Stimulated activated naive CD4-positive, alpha-beta T cell treated with Interleukin-2 at 50 U/mL for 16 hours (primary cell): ENCODE measurements at places on chromosomes 3 and 15.

DNA sequence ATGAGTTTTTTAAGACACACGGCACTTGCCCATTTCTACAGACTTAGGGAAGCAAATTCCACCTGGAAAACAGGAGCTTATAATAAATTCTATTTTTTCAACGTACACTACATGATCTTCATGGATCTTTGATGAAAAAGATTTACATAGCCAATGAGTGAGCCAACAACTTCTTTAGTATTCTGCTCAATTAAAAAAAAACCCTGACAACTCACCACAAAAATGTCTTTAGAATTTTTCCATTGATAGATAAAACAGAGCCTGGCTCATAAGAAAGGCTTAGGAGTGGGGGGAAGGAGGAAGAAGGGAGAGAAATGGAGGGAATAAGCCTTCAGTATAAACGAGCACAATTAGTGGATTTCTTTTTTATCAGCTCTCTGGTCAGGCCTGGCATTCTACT, 126.7 kb downstream of the ATP10A start:
- DNase-seq, result no peak

GRCh38 chr15:29008846-29009245, 123.1 kb downstream of the APBA2 start:
- no peak for DNase-seq

DNA sequence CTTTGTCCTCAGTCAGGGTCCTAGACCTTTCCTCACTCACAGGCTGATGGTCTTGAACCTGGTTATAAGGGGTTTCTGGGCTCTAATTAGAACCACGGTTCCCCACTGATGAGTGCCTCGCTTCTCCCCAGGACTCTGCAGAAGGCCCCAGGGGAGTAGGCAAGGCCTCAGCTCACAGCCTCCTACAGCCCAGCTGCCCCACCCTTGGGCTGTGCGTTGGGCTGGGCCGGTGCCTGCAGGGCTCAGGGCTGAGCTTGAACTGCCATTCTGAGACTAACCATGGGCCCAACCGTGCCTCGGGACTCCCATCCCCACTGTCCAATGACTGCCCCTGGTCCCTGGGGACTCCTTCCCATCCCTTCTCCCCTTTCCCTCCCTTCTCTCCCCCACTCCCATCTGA, 25.6 kb downstream of the CLEC3B start:
- no peak for DNase-seq

DNA sequence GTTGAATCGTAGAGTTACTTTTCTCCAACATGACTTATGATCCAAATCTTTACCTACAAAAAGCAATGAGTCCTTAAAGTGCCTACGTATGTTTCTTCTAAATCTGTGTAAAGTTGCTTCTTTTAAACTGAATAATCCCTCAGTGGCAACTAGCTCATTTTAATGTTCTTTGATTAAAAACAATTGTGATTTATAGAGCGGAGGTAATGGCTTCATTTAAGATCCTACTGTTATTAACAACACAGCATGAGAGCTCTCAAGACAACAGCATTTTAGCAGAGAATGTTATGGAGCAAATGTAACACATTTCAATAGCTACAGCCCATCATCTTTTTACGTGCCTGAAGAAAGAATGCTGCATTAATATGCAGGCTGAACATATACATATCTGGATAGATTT, 55.3 kb upstream of the VGLL3 start:
- DNase-seq, result no peak

- no peak for DNase-seq
Measured at GRCh38 chr15:41944313-41944940, 27.9 kb downstream of the EHD4 start.
